IPS-NIHi11 (cell line): ENCODE measurements at places on chromosomes 11 and 22.

GRCh38 chr11:17379383-17380180, 8.9 kb downstream of the KCNJ11 start:
- no peak for DNase-seq

DNA sequence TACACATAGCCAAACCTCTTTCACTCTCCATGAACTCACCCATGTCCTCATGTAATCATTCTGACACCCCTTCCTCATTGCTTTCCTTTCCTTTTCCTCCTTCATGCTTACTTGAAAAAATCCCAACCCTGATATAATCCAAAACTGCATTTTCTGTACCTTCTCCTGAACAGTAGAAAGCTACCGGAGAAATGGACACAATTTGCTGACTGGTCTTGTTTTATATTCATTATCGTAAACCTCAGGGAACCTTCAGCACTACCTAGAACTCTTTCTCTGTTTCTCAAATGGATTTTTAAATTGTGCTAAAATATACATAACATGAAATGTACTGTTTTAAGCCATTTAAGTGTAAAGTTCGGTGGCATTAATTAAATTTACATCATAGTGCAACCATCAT, 996.9 kb downstream of the NTM start:
- DNase-seq, result no peak

GRCh38 chr11:26096451-26096850, 235.5 kb upstream of the ANO3 start:
- no peak for DNase-seq

GRCh38 chr11:86800076-86800959, at the start of gene PRSS23:
TSS of gene PRSS23 (plus strand) at chr11:86800542. CDS start at chr11:86807644, 7,102 bp downstream.
- DNase-seq, result peak; percentile 86

DNA sequence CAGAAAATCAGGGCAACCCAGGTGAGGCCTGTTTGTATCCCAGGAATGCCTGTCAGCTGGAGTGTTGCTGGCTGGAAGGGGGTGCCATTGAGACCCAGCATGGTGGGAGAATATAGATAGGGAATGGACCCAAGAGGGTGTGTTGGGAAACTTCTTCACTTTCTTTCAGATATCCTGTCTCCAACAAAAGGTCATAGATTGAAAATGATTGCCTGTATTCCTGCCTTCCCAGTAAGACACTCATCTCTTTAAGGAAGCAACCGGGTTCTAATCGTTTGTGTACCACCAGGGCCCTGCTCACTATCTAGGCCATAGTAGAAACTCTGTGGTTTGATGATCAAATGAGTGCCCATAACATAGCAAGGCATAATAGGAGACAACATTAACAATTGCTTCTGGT, at the start of gene OR51I1:
TSS of gene OR51I1 (minus strand) at position 101 of the 400 bp plus-strand sequence. CDS start at position 101, 0 bp downstream.
- no peak for DNase-seq

DNA sequence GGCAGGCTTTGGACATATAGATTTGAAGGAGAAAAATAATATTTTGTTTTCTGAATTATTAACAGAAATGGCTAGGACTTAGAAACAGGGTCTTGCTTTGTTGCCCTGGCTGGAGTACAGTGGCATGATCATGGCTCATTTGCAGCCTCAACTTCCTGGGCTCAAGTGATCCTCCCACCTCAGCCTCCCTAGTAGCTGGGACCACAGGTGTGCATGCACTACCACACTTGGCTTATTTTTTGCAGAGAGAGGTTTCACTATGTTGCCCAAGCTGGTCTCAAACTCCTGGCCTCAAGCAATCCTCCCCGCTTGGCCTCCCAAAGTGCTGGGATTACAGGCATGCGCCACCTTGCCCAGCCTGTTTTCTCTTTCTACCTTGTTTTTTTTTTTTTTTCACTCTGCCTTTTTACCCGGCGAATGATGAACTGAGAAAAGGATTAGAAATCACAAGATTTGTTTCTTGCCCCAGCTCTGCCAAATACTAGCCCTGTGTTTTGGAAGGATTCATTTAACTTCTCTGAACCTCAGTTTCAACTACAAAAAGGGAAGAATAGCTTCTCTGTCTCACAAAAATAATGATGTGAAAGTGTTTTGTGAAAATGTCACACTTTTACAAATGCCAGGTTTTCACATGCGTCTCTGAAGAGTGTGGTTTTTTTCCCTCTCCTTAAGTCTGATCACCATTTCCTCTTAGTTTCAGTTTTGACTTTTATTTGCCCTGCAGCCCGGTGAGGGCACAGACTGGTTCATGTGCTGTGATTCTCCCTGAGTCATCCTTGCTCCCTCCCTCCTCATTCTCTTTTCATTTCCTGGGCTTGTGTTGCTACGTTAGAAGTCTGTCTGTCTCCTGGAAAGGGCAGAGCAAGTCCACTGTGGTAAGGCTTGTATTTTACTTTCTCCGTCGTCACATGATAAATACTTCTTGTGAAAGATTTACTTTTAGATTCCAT, 67.7 kb downstream of the BCL2L13 start:
- DNase-seq, result peak; percentile 25

GRCh38 chr11:12441231-12441861, 64.0 kb downstream of the PARVA start:
- no peak for DNase-seq

- no peak for DNase-seq
Measured at GRCh38 chr11:84857746-84858145, 769.4 kb downstream of the DLG2 start.

DNA sequence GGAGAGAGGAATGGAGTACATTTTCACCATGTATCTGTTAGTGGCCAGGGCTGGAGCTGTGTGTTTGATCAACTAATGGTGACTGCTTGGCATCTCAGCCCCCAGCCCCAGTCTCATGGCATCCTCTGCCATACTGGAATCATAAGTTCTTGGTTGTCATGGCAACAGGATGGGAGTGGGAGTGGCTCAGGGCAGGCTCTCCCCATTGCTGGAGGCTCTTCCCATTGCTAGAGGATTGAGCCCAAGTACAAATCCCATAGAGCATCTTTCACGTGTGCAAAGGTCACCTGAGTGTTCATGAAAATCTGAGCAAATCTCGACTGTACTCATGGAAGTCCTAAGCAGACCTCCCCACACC, 14.9 kb downstream of the DNAJB13 start:
- DNase-seq, result no peak

DNA sequence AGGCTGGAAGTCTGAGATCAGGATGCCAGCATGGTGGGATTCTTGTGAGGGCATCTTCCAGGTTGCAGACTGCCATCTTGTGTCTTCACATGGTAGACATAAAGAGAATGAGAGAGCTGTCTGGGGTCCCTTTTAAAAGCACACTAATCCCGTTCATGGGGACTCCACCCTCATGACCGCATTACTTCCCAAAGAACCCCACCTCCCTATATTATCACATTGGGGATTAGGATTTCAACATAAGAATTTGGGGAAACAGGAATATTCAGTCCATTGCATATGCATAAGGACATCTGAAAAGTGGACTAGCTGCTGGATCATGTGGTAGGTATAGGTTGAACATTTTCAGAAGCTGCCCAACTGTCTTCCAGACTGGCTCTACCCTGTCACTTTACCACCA, 33.1 kb upstream of the ADORA2A start:
- DNase-seq, result no peak

- DNase-seq, result no peak
Measured at GRCh38 chr11:118217575-118217974, 7.2 kb downstream of the JAML start.

GRCh38 chr11:129090056-129090455, 102.1 kb downstream of the ARHGAP32 start:
- no peak for DNase-seq

DNA sequence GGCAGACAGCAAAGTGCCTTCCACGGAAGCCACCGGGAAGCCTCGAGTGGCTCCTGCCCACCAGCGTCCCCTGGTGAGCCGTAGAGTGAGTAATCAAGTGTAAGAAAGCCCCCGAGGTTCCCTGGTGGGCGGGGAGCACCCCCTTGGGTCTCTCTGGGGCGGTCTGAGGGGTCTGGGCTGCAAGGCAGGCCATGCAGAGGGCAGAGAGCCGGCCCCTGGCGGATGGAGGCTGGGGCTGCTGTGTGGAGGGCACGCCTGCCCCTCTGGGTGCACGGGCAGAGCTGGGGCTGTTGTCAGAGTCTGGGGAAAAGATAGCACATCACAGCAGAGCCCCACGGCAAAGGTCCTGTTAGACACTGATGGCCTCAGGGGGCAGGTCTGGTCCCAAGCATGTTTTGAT, 25.7 kb upstream of the MYRF start:
- no peak for DNase-seq

GRCh38 chr22:26711205-26711963, 54.0 kb downstream of the MIAT start:
- no peak for DNase-seq

DNA sequence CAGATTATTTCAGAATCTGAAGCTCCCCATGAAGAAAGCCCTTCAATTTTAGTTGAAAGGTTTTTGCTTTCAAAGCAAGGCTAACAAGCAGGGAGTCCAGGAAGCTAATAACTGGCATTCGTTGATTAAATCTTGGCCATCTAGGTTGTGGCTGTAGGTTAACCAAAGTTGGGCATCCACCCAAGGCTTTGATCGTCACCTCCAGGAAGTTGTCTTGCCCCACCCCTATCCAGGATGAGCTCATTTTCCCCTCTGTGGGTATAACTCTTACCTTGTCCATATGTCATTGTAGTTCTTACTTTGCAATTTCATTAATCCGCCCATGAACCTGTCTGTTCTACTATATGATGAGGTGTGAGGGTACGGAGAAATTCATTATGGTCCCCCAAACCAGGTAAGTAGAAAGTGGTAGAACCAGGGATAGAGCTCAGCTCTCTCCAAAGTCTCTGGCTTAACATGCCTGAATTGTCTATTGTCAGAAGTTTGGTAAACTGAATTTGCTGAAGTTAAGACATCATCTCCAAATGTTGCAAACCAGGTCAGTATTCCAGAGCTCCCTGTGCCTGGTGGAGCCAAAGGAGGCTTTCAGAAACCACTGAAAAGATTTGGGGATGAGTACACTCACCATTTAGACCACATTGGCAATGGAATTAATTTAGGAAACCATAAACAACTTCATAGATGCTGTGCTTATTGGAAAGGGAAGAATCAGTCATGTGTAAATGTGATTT, 97.1 kb downstream of the CD44 start:
- no peak for DNase-seq

DNA sequence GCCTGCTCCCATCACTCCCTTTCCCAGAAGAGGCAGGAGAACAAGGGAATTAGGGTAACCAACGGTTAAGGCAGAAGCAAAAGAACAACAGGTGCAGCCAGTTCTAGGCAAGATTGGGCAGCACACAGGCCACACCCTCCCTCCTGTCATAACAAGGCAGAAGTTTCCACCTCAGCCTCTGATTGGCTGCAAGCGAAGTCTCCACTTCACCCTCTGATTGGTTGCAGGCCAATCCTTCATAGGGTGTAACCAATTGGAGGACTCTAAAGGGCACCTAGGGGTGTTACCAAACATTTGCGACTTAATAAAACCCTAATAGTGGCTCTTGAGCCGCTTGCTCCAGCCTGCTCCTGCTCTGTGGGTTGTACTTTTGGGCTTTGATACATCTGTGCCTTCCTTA, 153.8 kb downstream of the CACNA1I start:
- DNase-seq, result no peak

DNA sequence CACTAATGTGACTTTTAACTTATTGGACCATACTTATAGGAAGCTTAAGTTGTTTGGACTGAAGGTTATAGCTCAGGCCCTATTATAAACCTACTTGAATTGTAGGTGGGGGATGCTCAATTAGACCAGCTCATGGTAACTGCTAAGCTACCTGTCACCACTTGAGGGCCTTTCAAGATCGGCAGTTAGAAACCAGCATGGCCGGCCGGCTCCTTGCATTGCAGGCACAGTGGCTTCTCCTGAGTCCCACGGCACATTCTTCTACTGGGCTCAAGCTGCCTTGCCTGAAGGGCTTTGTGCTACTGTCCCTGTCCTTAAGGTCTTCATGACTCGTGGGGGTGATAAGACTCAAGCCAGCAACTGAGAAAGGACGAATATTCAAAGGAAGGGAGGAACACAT, 70.8 kb downstream of the TBC1D22A start:
- peak; percentile 80 for DNase-seq

- peak; percentile 61 for DNase-seq
Measured at GRCh38 chr11:64559351-64560138, 31.5 kb upstream of the SLC22A12 start.

- DNase-seq, result no peak
Measured at GRCh38 chr11:92425127-92425526, 200.5 kb downstream of the FAT3 start.

GRCh38 chr11:12149672-12150225, 39.4 kb downstream of the MICAL2 start:
- DNase-seq, result no peak

- DNase-seq, result peak; percentile 43
Measured at GRCh38 chr11:33633251-33634003, 67.2 kb downstream of the C11orf91 start.

GRCh38 chr22:49052560-49052959, 775.1 kb downstream of the BRD1 start:
- no peak for DNase-seq
